ENCODE measurements at places on chromosomes 11 and 22.

DNA sequence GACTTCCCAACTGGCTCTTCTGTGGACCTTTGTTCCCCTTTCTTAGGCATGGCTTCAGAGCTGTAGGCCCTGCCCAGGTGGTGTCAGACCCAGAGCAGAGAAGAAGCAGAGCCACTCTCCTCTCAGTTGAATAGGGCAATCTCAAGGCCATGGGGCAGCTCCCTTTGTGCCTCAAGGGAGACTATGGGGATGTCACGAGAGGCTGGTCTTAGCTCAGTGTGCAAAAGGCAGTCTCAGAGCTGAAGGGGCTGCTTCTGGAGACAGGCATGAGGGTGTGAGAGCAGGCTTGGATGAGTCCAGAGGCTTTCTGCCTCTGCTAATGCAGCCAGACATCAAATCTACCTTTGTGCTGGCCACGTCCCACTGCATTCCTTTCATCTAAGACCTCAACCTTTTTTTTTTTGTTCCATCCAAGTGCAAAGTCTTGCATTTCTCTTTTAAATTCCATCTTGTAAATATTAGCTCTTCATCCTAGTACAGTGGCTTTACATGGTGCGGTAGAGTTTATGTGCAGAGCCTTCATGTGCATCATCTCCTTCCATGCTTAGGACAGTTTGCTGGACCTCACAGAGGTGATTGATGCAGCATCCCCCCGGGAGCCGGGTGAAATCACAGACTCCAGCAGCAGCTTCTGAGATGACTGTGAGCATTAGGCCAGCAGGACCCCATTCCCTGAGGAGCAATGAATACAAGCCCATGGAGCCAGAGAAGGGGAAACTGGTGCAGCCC is 34.2 kb upstream of the FCHSD2 start:
- no peak for DNase-seq

DNA sequence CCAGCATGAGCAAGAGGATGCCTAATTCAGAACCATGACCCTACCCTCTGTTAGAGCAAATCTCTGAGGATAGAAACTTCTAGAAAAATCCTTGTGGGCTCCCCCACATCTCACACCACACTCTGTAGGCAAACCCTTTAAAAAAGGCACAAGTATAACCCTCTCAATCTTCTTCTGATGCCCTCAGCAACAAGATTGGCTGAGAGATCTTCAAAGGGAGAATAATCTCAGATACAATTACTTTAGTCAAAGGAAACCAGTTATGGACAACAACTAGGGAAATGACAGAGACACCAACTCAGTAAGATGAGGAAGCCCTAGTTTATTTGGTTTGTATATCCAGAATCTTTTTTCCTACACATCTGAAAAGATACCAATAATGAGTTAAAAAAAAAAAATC is 49.2 kb downstream of the LIF start:
- no peak for DNase-seq

GRCh38 chr22:22892096-22893052 is 4.8 kb downstream of the IGLL5 start:
- DNase-seq = no peak

DNA sequence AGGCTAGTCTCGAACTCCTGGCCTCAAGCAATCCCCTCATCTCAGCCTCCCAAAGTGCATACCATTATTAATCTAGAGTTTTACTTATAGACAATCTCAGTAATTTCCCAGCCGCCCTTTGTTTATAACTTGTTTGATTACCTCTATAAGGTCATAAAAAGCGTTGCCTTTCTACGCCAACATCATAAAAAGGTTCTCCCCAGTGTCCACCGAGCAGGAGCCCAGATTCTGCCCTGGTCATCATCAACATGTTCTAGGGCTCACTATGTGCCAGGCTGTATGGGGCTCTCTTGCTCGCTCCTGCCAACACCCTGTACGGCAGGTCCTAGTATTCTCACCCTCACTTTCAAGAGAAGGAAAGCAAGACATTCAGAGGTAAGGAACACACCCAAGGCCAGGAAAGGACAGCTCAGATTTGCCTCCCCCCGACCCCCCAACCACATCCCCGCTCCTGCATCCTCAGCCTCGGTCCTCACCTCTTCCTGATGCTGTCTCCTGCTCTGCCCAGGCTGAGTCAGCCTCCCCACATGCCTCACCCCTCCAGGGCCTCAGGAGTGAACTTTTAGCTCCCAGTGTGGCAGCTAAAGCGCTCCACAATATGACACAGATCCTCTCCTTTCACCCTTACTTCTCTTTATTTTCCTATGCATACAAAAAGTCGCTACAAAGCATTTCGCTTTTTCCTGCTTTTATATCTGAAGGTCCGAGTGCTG is 14.3 kb downstream of the ARFGAP3 start:
- DNase-seq = no peak

DNA sequence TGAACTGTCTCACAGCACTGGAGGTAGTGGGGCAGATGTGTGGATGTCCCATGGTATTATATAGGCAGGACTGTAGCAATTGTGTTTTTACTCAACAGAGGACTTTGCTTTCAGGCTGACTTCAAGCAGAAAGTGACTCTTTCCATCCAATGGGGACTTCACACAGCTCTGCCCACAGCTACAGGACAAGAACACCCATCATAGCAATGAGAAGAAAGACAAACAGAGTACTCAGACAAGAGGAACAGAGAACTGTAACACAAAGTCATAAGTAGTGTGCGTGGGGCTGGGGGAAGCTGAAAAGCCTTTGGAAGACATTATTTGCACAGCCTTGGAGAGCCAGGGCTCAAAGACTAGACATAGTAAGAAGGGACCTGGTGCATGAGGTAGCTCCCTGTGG is 70.3 kb downstream of the CCDC81 start:
- no peak for DNase-seq

DNA sequence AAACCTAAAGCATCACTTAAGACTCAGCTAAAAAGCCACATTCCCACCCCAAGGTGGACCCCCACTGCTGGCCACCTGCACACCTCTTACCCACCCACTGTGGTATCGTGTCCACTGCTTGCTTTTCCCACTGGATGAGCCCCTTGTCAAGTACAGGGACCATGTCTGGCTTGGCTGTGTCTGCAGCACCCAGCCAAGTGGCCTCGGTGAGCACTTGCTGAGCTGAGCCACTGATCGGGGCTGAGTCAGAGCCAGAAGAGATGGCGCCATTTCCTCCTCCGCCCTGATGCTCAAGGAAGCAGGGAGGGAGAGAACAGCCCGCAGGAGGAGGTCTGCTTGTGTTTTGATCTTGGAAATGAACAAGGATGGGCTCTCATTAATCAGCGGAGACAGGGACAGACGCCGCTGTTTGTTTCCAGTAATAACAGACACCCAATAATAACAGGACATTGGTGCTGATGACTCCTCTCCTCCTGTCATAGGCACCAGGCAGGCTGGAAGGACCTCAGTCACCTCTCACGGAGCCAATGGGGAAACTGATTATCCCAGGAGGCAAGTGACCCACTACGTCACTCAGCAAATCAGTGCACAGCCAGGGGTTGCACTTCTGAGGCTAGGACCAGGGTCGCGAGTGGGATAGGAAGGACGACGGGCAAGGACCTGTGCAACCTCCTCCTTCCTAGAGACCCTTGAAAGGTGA is 85.2 kb upstream of the RTL6 start:
- DNase-seq = no peak

DNA sequence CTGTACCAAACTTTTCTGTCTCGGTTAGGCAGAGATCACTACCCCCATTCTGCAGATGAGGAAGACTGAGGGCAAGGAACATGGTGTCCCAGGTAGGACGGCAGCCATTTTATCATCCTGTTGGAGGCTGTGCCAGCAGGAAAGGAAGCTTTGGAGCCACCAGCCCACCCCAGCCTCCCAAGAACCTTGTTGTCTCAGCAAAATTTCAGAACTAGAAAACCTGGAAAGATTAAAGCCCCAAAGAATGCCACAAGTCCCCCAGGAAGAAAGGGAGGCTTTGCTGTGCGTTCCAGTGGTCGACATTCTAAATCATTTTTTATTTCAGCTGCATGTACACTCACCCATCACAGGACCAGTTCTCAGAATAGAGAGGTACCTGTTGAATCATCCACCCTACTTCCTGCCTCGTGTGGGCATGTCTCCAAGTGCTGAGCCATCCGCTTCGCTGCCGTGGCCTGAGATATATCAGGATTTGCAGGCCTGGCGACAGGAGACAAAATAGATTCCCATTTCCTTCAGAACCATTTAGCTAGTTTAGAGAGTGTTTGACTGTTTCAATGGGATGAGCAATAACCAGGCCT is 13.0 kb upstream of the EIF3D start:
- no peak for DNase-seq

- no peak for DNase-seq
These were observed 486 bp downstream of the STIM1 start for GRCh38 chr11:3855808-3856491.

- no peak for DNase-seq
These were observed 160.9 kb downstream of the C11orf91 start for GRCh38 chr11:33539751-33540150.

- no peak for DNase-seq
These were observed 199.5 kb downstream of the MYO18B start for GRCh38 chr22:25941365-25941960.

DNA sequence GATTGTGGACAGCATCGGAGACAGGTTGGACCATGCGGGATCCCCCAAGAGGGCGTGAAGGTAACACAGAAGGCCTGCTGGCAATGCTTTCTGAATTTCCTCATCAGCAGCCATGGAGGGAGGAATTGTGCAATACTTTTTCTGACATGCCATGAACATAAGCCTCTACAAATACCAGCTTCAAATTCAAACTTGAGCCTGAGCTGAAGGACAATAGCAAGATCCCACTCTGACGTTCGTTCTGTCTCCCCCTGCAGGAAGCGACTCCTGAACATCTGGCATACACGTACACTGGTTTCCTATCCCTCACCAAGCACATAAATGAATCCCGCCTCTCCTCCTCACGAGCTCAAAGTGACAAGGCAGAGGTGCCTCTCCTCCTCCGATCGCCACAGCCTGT is 312.2 kb downstream of the BRD1 start:
- no peak for DNase-seq

DNA sequence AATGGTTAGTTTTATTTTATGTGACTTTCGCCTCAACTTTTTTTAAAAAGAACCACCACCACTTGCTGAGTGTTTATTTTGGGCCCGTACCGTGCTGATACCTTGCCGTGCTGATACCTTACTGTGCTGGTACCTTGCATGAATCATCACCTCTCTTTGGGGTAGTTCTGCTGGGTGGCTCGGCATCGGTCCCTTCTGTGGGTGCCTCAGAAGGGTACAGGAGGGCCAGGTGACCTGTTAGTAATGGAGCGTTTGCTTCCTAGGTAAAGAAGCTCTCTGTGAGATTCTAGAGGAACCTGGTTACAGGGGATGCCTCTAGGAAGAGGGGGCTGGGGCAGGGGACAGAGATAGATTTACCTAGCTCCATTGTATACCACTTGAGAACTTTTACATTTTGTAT is 17.1 kb downstream of the TOM1 start:
- DNase-seq = no peak

DNA sequence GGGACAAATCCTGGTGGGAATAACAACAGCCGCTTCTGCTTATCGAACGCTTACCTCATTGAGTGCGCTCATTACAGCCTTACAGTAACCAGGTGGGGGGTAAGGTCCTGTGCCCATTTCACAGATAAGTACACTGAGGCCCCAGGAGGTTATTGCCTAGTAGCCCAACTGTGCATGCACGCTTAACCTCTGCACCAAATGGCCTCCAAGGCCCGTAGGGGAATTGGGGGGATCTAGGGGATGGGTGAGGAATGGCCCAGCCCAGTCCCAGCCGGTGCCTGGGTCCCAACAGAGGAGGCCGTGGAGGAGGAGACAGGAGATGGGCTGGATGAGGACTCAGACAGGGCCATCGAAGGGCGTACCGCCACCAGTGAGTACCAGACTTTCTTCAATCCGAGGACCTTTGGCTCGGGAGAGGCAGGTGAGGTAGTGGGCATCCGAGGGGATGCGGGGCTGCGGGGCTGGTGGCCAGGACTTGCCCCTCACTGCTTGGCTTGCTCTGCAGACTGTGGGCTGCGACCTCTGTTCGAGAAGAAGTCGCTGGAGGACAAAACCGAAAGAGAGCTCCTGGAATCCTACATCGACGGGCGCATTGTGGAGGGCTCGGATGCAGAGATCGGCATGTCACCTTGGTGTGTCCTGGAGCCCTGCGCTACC is 7.3 kb downstream of the F2 start:
- DNase-seq = no peak

- DNase-seq = no peak
These were observed 10.4 kb downstream of the F2 start for GRCh38 chr11:46729110-46730027.
